ENCODE measurements at places on chromosomes 13 and 19.

DNA sequence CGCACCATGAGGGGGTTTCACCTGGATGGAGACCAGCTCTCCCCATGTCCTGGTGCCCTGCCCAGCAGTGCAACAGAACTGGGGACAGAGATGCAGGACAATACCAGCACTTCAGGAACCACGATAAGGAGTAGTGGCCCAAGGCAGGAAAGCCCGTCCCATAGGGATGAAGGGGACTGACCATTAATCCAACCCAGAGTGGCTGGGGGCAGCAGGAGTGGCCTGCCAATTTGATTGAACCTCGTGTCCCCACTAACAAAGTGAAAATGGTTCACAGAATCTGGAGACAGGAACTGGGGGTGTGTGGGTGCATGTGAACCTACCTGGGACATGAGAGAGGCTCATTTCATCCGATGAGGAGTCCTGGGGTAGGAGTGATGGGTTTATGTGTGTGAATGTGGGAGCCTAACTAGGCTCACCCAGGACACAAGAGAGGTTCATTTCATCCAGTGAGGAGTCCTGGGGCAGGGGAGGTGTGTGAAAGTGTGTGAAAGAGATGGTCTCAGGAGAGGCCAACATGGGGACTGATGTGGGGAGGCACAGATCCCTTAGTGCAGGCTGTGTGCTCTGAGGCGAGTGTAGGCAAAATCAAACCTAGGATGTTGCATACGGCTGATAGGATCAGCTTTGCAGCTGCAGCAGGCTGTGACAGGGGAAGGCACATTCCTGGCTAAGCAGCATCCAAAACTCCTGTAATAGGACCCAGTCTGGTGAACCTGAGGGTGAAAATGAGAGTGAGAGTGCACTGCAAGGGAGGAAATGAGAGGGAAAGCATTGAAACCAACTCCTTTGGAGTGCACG is 98.2 kb downstream of the ZNF429 start:
- no peak for DNase-seq

DNA sequence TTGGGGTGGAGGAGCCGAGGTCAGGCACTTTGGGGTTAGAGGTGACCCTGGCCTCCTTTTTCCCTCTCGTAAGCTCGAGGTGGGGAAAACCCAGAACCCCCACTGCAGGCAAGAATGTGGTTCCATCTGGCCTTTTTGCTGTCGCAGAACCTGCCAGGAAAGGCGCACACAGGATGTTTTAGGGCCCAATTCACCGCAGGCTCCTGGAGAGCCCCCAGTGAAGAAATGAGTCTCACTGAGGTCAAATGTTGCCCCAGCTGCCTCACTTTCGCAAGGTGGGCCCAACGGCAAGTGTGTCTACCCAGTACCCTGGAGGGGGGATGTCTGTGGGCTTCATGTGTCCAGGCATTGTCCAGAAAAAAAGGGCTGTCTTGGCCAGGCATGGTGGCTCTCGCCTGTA is 61.8 kb downstream of the PEX11G start:
- DNase-seq: peak; percentile 4

GRCh38 chr13:113112893-113113845 is 7.6 kb downstream of the F7 start:
- no peak for DNase-seq

- no peak for DNase-seq
Measured at GRCh38 chr19:45451131-45451849, 16.5 kb upstream of the FOSB start.

DNA sequence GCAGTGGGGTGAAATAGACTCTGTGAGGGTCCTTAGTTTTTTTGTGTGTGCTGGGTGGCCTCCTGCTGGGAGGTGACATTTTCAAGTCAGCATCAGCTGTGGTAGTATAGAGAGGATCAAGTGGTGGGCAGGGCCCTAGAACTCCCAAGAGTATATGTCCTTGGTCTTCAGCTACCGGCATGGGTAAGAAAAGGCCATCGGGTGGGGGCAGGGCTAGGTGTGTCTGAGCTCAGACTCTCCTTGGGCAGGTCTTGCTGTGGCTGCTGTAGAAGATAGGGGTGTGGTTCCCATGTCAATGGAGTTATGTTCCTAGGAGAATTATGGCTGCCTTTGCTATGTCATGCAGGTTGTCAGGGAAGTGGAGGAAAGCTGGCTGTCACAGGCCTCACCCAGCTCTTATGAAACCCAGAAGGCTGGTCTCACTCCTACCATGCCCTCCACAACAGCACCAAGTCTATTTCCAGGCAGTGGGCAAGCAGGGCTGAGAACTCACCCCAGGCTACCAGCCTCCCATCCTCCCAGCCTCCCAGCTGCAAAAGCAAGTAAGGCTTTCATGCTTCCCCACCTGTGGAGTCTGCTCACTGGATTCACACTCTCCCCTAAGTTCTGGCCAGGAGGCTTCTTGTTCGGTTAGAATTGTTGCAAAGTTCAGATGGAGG is 130.6 kb upstream of the SOX1 start:
- no peak for DNase-seq

All from stimulated activated CD4-positive, alpha-beta T cell treated with anti-CD3 and anti-CD28 coated beads, Interleukin-12 subunit alpha, Interleukin-12 subunit beta, amount 100 ng/mL, for 24 hours (primary cell).